AG04450 (cell line): ENCODE measurements at places on chromosomes 6 and 20. TPM values are rescaled to one million over a fixed set of nuclear protein-coding genes. Genes with fewer than 3 reads are reported as not detected.

TNNC2 gene
- polyA plus RNA-seq, result 0.38 and 0.45 TPM in 2 replicates

DNA sequence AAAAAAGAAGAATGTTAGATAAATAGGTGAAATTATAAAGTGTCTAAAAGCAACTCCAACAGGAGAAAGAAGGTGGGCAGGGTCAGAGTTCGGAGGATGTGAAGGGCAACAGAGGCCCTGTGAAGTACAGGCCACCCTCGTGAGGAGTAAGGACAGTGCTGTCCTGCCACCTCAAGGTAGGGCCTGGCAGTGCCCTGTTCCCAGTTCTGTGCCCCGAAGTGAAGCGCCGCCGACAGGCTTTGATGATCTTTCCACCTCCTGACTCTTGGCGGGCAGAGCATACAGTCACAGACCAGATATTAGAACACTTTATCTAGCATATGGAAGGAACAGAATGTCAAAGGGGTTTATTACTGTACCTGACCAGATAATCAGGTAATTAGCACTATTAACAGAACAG lies 75.8 kb downstream of the GJA10 start:
- DNase-seq, result no peak

- DNase-seq, result no peak
These were observed 76.8 kb upstream of the SIRPG start for GRCh38 chr20:1734269-1734858.

- no peak for DNase-seq
These were observed 146.9 kb upstream of the VGLL2 start for GRCh38 chr6:117118490-117118889.

MKKS gene
- 14.6 and 18.9 TPM in 2 replicates for polyA plus RNA-seq

DNA sequence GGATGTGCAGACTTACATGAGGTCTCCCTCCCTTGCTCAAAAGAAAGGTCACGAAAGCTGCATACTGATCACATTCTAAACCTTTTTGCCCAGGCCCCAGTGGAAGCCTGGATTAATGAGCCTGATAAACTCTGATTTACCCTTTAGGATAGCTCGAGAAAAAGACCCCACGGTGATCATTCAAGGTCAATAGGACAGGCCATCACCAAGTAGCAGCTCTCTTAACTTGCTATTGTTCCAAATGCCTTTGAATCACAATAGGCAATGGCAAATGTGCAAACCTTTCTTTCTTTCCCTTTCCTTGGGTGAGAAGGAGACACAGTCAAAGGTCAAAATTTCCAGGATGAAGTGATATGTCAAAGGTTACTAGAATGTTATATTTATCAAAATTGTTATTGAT lies 327.3 kb downstream of the HDGFL1 start:
- DNase-seq, result no peak

GRCh38 chr20:9442858-9443257 lies 71.5 kb upstream of the LAMP5 start:
- DNase-seq, result no peak

RPRD1B gene
- polyA plus RNA-seq, result 21.5 and 23.7 TPM in 2 replicates

FNDC1 gene
- polyA plus RNA-seq, result 0.01 and 0.02 TPM in 2 replicates

DNA sequence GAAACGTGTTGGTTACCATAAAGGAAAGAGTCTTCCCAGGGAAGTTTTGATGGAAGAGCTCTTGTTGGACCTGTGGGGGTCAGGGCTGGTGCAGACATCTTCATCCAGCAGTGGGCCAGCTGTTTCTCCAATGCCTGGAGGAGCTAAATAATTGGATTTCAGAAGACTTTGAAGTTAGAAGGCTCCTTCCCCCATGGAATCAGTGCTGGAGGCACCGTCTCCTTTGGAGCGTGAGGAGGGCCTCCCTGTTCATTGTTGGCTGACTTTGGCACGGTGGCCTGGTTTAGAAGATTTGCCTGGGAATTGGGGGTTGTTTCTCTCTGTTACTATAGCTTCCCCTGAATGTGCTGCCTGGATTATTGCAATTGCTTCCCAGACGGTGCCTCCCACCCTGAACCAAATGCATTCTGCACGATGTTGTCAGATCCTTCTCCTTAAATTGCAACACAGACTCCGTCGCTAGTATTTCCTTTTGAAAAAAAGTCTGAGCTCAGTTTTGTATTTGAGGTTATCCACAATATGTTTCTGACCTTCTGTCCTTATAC lies 27.7 kb upstream of the KCNG1 start:
- no peak for DNase-seq

DNA sequence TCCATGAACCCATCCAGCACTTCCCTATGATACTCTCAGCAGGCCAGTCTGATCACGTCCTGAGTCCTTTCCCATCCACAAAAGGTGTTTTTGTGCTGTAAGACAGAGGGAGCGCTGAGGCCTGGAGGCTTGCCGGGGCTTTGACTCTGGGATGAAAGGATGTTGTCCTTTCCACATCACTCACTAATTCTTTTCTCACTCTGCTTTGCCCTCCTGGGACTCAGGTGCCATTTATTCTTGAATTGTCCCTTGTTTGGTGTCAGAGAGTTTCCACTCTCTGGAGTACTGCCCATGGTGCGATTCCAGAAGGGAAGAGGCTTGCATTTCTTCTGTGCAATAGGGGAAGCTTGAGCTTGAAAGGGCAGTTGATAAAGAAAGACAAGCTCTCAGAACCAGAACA lies 15.3 kb upstream of the TUBB2B start:
- DNase-seq, result no peak

- no peak for DNase-seq
These were observed 6.7 kb downstream of the BCLAF1 start for GRCh38 chr6:136282906-136283305.
